ENCODE measurements at places on chromosomes 5 and 9.

DNA sequence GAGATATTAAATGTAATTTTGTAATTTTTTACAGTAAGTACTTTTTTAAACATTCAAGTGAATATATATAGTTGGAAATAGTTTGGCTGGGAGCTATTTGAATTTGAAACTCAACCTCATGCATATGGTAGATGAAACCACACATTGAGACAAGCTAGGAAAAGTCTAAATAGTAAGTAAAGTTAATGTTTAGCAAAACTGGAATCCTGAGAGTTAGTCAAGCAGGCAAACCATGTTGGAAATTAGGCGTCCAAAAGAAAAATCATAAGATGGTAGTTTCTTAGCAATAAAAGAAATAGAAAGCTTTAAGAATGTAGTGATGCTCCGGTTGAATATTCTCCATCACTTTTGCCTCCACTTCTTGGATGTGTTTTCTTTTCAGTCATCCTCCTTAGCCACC lies 657.1 kb upstream of the CDH10 start:
- no peak for DNase-seq

- DNase-seq, result no peak
Observed at GRCh38 chr9:132733260-132733815, 63.1 kb downstream of the GTF3C4 start.

- no peak for DNase-seq
Observed at GRCh38 chr5:359301-359897, 37.9 kb downstream of the AHRR start.

DNA sequence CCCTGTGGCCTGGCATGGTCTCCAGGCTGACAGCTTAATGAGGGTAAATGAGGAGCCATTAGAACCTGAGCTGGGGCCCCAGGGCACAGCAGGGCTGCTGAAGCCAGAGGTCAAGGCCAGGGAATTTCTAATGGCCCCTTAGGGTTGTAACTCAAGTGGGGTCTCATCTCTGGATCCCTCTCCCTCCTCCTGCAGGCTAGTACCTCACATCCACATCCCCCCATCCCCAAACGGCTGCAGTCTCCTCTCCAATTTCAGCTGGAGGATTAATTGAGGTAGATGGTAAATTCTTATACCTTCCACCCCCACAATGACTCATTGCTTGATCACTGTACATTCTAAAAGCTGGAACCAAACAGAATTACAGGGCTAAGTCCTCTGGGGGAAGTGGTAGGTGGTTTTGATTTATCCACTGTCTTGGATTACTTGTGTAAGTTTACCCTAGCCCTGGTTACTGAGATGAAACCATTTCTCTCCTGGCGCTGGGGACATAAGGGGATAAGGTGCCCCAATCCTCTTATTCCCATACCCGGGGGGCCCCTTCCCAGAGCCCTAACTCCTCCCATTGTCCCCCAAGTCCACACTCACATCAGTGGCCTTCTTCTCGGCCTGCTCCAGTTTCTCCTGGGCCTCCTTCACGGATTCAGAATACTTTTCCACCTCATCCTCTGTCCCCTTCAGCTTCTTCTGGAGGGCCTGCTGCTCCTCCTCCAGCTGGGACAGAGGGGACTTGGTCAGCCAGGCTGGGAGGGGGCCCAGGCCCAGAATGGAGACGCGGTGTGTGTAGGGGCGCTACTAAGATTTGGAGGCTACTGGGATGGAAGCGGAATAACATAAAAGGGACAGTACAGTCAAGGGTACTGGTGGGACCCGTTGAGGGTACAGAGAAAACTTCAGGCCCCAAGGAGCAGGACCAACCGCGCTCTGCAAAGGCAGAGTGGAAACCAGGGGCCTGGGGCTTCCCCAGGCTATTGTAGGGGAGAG lies 875 bp downstream of the TPM2 start:
- DNase-seq, result no peak

- no peak for DNase-seq
Observed at GRCh38 chr5:1239505-1240251, 14.5 kb downstream of the SLC6A18 start.
